Activated T-cell treated with anti-CD3 and anti-CD28 coated beads for 4 hours (primary cell): ENCODE measurements at places on chromosomes 4 and X.

GRCh38 chrX:148517176-148517575, 16.8 kb downstream of the AFF2 start:
- DNase-seq, result no peak

- DNase-seq, result no peak
Observed at GRCh38 chr4:121764702-121765367, at the start of gene SMIM43. Gene SMIM43 (minus strand): TSS chr4:121765164. CDS start chr4:121765105, 59 bp downstream.

- DNase-seq, result no peak
Observed at GRCh38 chr4:11469650-11470437, 41.1 kb upstream of the HS3ST1 start.

DNA sequence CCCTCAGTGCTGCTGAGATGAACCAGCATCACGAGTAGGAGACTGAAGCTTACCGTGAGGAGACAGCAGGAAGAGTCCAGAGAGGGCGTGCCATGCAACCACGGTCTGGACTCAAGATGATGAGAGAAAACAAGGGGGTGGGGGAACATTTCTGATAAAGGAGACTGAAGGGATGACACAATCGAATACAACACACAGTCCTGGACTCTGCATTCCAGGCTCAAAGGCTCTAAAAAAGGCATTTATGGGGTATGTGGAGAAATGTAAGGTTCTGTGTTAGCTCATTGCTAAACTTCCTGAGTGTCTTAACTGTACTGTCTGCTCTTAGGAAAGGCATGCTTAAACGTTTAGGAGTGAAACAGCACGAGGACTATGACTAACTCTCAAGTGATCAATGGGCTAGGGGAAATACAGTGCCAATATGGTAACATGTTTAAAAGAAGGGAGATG, 20.6 kb upstream of the IRAK1 start:
- no peak for DNase-seq

GRCh38 chrX:8864161-8864560, 63.0 kb upstream of the FAM9A start:
- DNase-seq, result no peak

DNA sequence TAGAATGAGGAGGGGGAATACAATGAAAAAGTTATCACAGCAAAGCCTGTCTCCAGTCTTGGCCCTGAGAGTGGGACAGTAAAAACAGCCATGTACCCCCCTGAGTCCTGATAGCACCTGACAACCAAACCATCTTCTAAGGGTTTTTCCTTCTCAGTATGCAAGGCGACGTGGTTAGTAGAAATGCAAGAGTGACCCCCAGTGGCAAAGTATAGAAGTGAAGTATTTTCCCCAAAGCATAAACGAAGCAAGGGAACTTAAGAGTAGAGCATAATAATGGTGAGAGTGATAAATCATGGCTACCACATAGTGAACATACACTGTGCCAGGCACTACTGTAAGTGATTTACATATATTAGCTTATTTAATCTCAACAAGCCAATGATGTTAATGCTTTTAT, 52.8 kb downstream of the FAM47C start:
- DNase-seq, result no peak

DNA sequence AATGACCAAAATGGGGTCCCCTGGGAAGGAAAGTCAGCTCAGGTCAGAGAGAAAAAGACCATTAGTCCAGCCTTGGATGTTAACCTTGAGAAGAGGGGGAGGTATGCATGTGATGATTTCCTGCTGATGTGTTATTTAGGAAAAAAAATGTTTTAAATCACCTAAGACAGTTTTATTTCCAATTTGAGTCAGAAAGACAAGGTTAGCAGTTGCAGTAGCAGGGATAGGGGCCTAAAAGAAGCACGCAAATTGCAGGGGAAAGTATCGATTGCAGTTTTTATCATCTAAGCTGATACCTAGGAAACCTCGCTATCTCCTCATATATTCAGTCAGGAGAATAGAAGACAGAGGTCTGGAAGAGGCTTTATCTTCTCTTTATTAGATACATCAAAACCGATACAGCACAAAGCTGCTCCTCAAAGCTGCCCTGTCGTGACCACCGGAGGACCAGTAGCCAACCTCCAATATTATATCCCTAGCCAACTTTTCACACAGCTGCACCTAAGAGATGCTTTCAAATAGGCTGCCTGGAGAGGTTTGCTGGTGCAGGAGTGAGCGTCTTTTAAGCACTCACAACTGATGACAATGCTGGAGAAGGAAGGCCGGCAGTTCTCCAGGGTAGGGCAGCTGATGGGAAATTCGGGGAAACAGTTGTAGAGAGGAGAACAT, 289.4 kb downstream of the INPP4B start:
- no peak for DNase-seq
